ENCODE measurements at places on chromosomes 16 and 17.

- DNase-seq = no peak
These were observed 33.8 kb downstream of the GTF3C1 start for GRCh38 chr16:27515874-27516353.

DNA sequence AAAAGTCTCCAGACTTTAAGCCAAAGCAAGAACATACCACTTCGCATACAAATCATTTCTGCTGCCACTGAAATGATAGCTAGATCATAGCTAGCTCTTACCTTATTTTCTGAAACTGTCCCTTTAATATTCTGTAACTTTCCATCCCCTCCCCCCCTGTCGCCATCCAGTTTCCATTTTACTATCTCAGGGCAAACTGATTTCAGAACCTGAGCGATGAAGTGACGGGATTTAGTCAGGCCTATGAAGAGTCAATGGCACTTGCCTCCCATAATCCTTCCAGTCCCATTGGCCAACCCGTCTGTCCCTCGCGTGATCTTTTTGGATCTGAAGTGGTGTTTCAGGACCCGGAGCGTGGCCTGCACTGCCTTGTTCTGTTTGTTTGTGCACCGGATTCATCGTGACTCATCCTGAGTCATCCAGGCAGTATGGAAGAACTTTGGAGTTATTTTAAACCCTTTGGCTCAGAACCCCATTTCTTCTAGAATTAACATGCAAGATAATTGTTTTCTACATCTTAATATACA lies 199.8 kb upstream of the CHMP6 start:
- DNase-seq = no peak

DNA sequence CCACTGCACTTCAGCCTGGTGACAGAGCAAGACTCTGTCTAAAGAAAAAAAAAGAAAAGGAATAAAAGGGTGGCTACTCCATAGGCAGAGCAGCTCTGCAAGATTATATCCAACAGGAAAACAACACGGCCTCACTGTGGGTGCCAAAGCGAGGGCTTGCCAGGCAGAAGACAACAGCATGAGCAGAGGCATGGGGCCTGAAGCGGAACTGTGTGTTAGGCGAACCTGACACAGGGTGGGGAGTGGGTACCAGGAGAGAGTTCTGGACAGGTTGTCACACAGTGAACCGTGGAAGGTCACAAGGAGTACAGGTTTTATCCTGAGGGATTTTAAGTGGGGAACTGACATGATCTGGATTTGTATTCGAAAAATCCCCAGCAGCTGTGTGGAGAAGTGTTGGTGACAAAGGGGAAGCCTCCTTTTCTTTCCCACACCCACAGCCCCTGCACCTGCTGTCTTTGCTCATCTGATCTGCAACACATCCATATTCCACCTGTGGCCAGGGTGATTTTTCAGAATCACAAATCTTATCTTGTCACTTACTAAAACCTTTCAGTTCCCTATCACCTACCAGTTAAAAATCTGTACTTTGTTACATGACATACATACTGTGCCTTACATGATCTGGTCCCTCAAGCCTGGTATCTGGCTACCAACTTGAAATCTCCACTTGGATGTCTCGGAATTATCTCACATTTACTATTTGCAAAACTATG lies 23.2 kb upstream of the ARHGAP17 start:
- DNase-seq = no peak

DNA sequence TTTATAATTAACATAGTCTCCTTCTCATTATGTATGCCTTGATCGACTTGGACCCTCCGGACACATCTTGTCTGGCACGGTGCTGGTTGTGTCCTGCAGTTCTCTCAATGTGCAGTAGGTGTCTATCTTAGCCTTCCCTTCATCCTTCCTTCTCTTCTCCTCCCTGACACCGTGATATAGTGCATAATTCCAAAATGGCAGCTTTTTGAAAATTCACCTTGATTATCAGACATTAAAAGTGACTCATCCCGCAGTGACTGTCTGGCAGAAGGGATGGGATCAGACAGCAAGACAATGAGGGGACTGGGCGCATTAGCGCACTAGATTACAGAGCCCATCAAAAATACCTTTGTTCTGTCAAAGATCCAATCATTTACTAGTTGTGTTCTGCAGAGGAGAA lies 70.0 kb upstream of the PMFBP1 start:
- DNase-seq = no peak

DNA sequence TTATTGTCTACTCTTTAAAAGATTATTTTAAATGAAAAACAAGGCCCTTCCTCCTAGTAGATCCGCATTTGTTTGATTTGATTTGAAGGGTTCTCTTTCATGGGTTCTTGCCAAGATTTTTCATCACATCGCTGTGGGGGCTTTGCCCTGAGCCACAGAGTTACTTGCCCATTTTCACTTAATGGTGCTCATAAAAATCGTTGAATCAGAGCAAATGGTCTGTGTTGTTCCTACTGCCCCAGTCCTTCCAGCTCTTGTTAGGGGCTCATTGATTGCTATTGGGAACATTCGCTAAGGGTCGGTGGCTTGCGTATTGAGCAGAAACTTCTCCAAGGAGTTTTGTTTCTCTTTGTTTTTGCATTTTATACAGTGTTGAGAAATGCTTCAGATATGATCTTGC lies 1023.4 kb upstream of the CDH8 start:
- no peak for DNase-seq

GRCh38 chr16:65531475-65531874 lies 409.6 kb upstream of the CDH11 start:
- no peak for DNase-seq

- DNase-seq = no peak
These were observed 89.0 kb downstream of the XYLT1 start for GRCh38 chr16:17381784-17382183.

GRCh38 chr16:79562166-79562823 lies 38.2 kb downstream of the MAF start:
- DNase-seq = no peak

DNA sequence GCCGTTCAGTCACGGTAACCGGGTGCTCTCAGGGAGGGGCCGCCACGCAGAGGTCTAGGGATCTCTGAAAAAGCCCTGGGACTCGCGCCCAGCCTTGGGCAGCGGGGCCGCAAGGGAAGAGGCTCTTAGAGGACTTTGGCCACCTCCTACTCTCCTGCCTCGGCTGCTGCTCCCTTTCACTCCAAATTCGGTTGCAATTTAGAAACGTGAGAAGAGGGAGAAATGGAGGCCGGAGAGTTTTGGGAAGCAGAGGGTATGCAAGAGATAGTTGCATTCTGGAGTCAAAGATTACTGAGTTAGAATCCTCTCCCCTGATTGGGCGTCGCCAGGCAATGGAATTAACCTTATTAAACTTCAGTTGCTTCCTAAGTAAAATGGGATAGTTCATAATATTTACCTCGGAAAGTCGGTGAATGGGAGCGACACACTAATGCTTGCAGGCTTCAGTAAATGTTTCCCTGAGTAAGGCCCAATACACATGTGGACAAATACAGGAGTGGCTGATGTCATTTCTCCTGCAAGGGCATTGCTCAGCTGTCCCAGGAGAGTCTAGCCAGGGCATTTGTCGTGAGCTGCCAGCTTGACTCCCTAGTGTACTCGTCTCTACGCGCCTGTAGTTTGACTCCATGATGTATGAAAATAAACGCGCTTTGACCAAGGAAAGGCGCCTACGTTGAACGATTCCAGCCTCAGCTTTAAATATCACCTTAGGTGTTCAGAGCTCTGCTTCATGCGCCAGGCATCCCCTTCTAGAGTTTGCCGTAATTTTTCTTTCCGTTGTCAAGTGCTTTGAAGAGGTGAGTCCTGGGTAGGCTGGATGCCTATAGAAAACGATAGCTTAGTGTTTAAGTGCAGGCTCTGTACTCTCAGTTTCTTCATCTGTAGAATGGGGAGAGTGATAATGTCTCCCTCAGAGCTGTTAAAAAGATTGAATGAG lies 667 bp downstream of the OGFOD1 start:
- no peak for DNase-seq

- DNase-seq = no peak
These were observed 52.0 kb upstream of the ZNF629 start for GRCh38 chr16:30838876-30839471.

- DNase-seq = no peak
These were observed 70.2 kb downstream of the SPAG9 start for GRCh38 chr17:51050291-51051033.

DNA sequence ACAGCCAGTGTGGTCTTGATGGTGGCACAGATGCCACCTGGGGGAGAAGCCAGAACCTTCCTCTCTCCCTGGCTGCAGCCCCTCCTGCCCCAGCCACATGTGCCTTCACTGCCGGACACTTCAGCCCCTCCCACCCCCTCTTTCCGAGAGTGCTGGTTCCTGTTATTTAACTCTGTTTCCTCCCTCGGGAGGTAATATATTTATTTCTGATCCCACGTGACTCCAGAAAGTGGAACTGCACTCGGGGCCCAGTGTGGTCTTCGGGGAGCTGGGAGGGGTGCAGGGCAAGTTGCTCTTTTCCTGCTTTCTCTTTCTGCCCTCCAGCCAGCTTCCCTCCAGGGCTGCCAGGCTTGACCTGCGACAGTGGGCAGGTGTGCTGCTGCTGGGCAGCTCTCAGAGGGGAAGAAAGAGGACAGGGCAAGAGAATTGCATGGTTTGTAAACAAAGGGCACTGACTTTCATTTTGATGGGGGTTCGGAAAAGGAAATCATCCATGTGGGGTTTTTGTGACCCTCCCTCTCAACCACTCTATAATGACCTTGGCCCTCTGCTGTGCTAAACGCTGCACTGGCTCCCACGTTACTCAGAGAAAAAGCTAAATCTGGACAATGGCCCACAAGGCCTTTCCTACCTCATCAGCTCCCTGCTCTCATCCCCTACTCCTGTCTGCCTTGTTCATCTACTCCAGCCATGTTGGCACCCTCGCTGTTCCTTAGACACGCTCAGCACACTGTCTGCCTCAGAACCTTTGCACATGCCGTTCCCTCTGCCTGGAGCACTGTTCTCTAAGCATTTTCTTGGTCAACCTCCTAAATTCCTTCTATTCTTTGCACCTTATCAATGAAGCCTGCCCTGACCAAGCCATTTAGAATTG lies 8.2 kb upstream of the CIITA start:
- DNase-seq = no peak

- DNase-seq = no peak
These were observed 8.1 kb downstream of the METTL16 start for GRCh38 chr17:2503627-2504026.

DNA sequence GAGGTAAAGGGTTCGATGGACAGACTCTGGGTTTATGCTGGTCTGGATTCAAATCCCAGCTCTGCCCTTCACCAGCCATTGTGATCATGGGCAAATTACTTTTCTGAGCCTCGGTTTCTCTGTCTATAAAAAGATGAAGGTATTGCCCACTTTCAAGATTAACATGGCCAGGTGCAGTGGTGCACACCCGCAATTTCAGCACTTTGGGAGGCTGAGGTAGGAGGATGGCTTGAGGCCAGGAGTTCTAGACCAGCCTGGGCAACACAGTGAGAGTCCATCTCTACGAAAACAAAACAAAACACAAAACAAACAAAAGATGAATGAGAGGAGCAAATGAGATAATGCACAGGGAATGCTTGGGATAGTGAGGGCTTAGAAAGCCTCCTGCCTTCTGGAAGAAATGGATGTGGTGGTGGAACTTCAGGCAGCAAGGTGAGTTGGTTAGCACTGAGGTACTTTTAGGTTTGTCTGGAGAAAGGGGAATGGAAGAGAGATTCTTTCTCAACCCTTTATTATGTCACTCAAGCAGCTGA lies 8.5 kb downstream of the ADGRG3 start:
- no peak for DNase-seq

DNA sequence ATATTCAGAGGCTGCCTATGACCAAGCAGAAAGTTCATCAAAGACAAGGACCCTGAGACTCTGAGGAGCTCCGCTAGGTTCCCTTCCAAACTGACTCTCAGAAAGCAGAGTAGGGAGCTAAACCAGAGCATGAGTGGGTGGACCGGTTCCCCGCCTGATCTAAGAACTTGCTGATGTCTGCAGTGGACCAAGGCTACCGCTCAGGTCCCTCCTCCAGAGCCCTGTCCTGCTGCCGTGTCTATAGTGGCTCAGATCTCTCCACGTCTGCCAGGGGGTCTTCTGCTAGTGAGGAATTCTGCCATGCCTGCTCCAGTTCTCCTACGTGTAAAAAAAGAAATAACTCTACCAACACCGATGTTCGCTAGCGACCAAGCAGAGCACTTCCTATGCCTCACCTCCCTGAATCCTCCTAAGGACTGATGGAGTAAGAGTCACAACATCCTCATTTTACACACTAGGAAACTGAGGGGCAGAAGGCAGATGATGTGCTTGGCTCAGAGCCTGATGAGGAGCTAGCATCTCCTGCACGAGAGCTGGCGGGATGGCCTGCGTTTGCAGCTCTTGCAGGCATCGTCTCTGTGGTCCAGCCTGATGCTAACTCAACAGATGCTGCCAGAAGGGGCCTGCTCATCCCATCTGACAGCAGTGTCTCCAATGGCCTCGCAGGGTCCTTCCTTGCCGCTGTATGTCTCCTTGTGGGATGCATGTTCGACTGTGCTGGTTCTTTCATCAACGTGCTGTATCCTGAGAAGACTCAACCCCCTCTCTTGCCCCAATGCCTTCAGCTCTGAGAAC lies 265.5 kb downstream of the C16orf95 start:
- DNase-seq = no peak

DNA sequence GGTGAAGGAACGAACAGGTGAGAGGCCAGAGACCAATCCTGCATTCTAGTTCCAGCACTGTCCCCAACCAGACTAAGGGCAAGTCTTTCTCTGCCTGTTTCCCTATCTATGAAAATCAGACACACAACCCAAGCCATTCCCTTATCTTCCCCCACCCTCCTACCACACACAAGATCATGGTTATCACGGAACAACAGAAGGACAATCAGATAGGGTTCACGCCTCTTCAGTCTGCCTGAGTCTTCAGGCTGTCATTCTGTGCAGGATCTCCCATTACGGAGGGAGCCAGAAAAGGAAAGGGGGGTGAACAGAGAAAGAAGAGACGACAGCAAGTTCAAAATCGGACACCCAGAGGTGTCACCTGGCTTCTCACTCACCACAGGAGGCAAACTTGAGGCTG lies 11.1 kb downstream of the TLE7 start:
- no peak for DNase-seq

GRCh38 chr16:18809165-18809564 lies 7.8 kb upstream of the ARL6IP1 start:
- no peak for DNase-seq

GRCh38 chr17:62966426-62967204 lies 580 bp downstream of the TANC2 start:
- peak; percentile 52 for DNase-seq
